ENCODE measurements at places on chromosomes 7 and 10.

- no peak for DNase-seq
These were observed 45.2 kb downstream of the TBXAS1 start for GRCh38 chr7:139874302-139874629.

DNA sequence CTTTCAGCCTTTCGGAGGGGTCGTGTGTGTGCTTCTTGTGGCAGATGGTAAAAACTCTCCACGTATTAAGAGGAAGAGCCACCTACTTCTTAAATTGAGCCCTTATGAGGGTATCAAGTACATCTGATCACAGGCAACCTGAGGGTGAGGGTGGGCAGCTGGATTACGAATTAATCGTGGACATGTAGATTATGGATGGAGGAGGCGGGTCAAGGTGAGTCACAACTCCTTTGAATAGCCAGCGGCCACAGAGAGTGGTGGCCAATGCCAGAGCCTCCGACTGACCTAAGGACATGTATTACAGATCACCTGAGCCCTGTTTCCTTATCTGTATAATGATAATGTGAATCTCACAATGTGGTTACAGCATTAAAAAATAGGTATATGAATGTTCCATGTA is 1083.9 kb downstream of the SORCS3 start:
- DNase-seq = no peak

- no peak for DNase-seq
These were observed 612.4 kb upstream of the C7orf33 start for GRCh38 chr7:147978201-147978600.

GRCh38 chr7:90613088-90613498 is 17.0 kb downstream of the CDK14 start:
- DNase-seq = no peak

DNA sequence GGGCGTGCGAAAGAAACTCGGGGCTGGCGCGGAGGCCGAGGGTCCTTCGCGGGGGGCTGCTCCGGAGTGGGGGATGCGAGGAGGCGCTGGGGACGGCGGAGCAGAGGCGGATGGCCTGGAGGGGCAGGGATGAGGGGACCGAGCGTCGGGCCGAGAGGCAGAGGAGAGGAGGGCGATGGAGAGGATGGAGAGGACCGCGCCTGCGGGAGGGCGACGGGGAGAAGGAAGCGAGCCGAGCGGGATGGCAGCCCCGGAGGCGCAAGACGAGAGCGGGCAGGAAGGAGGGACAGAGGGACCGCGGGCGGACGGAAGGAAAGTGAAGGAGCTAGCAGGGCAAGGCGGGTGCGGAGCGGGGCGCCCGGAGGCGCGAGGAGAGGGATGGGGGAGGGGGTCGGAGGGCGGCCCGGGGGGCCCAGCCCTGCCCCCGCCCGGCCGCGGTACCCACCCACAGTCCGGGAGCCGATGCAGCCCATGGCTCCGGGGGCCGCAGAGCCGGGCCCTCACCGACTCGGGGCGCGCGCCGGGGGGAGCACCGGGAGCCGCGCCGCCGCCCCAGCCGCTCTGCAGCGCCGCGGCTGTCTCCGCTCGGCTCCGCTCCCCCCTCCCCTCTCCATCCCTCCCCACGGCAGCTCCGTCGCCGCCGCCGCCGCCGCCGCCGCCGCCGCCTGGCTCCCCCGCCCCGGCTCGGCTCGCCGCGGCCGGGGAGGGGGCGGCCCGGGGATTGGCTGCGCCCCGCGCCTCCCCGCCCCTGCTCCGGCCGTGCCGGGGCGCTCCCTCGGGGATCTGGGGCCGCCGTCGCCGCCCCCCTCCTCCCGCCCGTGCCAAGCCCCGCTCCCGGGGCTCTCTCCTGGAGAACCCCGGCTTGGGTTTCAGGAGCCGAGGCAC is at the start of gene FAM131B:
TSS of gene FAM131B (minus strand) at position 583 of the 885 bp plus-strand sequence. CDS start at position 473, 110 bp downstream.
- DNase-seq = no peak

DNA sequence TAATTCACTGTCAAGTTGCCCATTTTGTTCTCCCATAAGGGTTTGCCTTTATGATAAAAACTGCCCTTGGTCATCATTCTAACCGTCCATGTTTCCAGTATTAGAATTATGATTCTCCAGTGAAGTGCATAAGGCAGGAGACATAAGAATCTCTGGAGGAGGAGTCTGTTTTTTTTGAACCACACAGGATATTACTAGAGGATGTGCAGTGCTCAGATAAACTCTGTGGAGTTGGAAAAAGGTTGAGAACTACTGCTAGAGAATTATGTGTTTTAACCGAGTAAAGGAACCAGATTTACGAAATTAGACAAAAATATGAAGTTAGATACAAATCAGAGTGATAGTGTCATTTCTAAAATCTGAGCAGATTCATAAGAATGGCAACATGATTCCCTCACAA is 40.5 kb downstream of the MDFIC start:
- DNase-seq = no peak

DNA sequence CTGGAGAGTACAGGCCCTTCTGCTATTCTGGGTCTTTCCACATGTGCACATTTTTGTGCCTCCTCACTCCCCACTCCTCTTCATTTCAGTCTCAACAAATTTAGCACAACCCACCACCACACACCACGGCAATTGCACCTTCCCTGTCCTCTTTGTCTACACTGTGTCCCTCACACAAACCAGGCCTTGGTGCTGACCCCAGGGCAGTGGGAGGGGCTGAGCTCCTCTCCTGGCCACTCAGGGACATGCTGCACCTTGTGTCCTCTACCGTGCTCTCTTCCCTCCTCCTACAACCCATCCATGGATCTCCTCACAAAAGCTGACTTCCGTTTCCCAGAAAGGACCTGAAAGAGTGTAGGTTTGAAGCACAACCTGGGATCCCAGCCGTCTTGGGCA is 90.9 kb upstream of the IKZF1 start:
- DNase-seq = no peak

DNA sequence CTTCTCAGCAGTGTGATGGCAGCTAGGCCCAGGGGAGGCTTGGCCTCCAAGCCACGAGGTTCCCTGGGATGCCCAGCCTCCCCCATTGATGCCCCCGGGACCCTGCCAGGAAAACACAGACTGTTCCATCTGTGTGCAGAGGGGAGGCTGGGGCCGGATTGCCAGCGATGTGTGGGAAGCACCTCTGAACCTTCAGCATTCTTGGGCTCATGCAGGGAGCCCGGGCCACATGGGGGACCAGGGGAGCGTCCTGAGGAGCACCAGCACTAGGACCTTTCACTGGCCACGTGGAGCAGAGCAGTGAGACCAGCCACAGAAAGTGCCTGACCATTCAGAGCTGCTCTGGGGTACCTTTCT is 2.6 kb downstream of the IMPDH1 start:
- no peak for DNase-seq

DNA sequence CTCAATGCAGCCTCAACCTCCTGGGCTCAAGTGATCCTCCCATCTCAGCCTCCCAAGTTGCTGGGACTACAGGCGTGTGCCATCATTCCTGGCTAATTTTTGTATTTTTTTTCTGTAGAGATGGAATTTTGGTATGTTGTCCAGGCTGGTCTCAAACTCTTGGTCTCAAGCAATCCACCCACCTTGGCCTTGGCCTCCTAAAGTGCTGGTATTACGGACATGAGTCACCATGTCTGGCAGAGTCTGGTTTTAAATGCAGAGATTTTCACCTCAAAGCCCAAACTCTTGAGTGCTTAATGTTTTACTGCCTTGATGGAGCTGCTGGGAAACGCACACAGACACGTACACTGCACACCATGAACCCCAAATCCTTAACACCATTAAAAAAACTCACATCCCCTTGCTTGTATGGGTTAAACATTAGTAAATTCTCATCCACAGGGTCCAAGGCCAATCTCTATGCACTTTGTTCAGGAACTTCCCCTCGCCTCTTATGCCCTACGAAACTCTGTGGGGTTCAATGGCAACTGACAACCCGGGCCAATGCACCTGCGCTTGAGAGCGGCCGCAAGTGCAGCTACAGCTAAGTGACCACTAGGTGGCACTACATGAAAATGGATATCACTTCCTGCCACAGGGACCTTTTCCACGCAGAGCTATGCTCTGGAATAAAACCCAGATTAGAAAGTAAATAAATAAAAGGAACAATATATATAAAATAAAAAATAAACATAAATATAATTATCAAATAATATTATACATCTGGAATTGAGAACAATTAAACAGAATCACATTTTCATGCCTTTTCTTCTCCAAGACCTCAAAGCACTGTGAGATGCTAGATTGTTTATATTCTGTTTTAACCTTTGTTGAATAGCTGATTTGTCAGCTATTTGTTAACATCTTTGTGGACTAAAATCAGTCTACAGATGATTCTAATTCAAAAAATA is 66.9 kb upstream of the AFAP1L2 start:
- DNase-seq = no peak

GRCh38 chr7:139108266-139109187 is 993 bp downstream of the ZC3HAV1 start:
- no peak for DNase-seq

DNA sequence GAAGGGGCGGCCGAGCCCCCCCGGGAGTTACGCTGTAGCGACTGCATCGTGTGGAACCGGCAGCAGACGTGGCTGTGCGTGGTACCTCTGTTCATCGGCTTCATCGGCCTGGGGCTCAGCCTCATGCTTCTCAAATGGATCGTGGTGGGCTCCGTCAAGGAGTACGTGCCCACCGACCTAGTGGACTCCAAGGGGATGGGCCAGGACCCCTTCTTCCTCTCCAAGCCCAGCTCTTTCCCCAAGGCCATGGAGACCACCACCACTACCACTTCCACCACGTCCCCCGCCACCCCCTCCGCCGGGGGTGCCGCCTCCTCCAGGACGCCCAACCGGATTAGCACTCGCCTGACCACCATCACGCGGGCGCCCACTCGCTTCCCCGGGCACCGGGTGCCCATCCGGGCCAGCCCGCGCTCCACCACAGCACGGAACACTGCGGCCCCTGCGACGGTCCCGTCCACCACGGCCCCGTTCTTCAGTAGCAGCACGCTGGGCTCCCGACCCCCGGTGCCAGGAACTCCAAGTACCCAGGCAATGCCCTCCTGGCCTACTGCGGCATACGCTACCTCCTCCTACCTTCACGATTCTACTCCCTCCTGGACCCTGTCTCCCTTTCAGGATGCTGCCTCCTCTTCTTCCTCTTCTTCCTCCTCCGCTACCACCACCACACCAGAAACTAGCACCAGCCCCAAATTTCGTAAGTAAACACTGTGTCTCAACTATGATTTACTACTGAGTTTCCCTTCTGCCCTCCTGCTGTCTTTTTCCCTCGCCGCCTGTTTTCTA is 666 bp downstream of the NRG3 start:
- no peak for DNase-seq

GRCh38 chr10:17951868-17952371 is at the start of gene SLC39A12:
Gene SLC39A12, plus strand, starts transcription at chr10:17951918. Its CDS starts 1,359 bp downstream, at chr10:17953277.
- no peak for DNase-seq

DNA sequence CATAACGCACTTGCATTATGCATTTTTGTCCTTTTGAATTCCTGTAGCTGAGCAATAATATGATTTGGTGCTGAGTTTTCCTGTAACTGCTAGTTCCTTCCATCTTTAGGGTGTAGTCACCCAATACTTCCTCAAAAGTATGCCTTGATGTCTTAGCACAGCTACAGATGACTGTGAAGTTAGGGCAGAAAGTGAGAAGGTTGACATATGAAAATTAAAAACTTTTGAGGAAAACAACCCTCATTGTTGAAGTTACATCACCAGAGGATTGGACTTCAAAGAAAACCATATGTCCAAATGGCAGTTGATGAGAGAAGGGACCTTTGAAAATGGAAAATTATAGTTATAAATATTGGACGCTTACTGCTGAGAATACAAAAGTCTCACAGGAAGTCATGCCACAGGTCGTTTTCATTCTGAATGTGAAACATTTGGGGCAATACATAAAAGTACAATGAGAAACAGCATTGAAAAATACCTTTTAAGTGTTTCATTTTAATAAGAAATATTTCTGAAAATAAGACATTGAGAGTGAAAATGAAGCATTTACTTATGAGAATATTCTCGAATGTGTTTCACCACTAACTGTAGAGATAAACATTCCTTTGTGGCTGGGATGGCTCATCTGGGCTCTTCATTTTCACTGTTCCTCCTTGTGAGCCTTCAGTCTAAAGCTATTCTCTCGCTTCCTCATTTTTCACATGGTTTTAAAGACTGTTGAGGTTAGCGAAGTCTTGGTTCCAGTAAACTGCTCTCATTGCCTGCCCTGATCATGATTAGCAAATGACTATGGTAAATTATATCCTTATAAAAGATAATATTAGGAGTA is 61.4 kb upstream of the NME8 start:
- DNase-seq = no peak

- no peak for DNase-seq
These were observed 181.9 kb downstream of the USP6NL start for GRCh38 chr10:11429439-11430052.
